ENCODE measurements at places on chromosomes 3 and 15.

GRCh38 chr3:186359078-186359477, 3.0 kb downstream of the DGKG start:
- no peak for ATAC-seq

DNA sequence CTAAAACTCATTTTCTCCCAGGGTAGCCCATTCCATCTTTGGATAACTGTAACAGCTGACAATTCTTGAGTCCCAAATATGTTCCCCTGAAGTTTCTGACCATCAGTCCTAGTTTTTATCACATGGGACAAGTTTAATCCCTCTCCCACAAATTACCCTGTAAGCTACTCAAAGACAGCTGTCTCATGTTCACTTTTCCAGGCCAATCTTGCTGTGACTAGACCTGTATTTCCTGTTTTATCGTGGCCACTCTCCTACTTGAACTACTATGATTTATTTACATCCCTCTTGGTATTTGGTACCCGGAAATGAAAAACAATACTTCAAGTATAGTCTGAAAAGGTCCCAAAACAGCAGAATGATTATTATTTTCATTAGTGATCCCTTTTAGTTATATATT, 95.1 kb upstream of the MEX3B start:
- no peak for ATAC-seq

GRCh38 chr3:32391643-32392535, at the start of gene CMTM7:
TSS of gene CMTM7 (plus strand) at chr3:32391853. CDS start at chr3:32391907, 54 bp downstream.
- ATAC-seq: peak; percentile 78

- no peak for ATAC-seq
Observed at GRCh38 chr3:105402287-105402801, 35.6 kb downstream of the ALCAM start.

- no peak for ATAC-seq
Observed at GRCh38 chr3:185534511-185534910, 17.9 kb downstream of the LIPH start.

DNA sequence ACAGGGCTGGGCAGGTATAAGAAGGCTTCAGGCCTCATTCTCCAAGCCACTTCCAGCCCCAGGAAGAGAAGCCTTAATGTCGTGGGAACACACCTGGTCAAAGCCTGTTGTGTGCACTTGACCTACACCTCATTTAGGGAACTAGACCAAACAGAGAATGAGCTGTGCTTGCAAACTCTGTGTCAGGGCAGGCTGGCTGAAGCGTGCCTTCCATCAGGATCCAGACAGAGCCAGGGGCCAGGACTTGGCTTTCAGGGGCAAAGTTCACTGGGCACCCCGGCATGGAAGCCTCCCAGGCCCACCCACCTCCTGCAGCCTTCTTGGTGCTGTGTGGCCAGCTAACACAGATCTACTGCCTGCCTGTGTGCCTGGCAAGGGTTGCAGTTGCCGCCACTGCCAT, 11.5 kb downstream of the RBPMS2 start:
- peak; percentile 64 for ATAC-seq

- ATAC-seq: no peak
Observed at GRCh38 chr15:70054884-70055387, 42.8 kb downstream of the TLE3 start.

- no peak for ATAC-seq
Observed at GRCh38 chr3:139346771-139347170, 3.0 kb downstream of the MRPS22 start.

GRCh38 chr3:16871915-16872842, 12.6 kb upstream of the PLCL2 start:
- no peak for ATAC-seq

DNA sequence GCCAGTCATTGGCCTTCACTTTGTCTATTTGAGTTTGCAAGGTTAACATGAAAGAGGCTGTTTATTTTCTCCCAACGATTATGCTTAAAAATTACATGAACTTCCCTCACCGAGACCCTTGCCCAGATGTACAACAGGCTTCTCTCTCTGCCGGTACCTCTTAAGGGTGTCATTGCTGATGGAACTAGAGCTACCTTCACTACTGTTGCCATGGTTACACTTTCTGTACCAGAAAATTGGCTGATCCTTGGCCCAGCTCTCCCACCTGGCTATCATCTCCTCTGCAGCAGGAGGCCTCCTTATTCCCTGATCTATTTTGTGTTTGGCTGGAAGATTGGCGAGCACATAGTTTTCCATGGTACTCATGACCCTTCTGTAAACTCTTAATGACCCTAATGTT, 24.0 kb upstream of the LIPC start:
- ATAC-seq: no peak

DNA sequence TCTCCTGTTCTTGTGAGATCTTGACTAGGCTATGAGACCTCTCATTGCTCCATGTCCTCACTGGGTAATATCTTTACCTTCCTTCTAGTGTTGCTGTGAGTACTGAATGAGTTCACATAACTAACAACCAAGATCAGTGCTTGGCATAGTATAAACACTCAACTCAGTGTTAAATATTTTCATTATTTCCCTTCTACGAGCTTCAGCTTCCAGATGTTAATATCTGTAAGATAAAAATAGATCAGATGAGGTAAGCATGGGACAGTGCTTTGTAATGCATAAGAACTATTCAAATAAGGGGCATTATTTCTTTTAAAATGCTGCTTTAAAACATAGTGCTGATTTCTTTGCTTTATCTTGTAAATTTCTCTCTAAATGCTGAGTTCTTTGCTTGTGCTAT, 130.8 kb downstream of the DIPK2A start:
- no peak for ATAC-seq

DNA sequence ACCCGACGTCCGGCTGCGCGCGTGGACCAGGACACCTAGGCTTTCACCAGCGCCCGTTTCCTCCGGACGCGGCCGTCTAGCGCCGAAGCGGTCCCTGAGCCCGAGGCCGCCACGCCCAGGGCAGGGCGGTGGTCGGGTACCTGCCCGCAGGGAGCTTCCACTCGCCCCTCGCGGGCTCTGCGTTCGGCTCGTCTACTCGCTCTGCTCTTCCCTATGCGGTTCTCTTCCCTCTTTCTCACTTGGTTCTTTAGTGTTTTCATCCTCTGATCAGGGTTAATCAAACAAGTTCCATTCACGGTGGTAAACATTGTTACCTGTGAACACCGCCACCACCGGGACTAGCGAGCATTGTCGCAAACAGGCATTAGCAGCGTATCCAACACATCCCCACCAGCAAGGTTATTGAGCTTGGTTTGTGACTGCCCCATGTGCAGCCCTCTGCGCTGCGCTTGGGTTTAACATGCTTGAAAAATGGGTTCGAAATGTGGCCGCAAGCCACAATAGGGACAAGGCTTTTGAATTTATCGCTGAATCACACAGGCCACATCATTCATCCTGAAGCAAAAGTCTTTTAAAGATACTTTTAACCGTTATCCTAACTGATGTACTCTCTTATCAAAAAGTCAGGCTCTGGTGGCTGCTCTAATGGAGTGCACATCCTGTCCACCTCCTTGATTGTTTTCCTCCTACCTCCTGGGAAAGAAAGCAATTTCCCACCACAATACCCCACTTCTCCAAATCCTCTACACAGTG, 843 bp upstream of the CD47 start:
- ATAC-seq: no peak

- no peak for ATAC-seq
Observed at GRCh38 chr3:107822308-107822707, 268.5 kb downstream of the CD47 start.

- ATAC-seq: no peak
Observed at GRCh38 chr3:142943870-142944269, 19.6 kb downstream of the PAQR9 start.

DNA sequence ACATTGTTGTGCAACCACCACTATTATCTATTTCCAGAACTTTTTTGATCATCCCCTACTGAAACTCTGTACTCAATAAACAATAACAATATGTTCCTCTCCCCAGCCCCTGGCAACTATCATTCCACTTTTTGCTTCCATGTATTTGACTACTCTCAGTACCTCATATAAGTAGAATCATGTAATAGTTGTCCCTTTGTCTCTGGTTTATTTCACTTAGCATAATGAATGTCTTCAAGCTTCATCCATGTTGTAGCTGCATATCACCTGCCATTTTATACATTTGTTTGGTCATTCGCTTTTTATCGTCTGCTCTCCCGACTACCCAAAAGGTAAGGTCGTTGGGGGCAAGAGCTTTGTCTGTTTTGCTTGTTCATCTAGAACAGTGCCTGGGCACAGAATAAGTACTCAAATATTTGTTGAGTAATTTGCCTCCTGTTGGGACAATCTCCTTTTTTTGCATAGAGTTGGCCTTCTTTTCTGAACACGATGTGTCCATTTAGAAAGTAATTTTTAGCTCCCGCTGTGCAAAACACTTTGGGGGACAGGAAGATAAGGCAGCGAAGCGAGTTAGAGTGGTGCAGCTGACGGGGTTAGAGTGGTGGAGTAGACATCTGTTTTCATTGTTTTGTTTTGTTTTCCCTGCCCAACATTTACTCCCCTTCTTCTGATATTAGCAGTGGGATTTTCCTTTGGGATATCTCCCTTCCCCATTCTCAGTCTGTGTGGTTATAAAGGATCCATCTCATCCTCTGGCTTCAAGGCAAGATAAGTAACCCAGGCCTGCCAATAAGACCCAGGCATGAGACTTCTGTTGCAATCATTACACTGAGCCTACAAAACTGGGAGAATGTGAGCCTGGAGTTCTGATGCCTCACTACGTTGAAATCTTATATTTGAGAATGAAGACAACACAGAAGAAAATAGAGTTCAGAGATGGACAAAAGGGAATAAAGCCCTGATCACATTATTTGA, 83.4 kb upstream of the RNU6-1 start:
- ATAC-seq: no peak

GRCh38 chr3:150370122-150370602, 37.9 kb upstream of the TSC22D2 start:
- no peak for ATAC-seq

DNA sequence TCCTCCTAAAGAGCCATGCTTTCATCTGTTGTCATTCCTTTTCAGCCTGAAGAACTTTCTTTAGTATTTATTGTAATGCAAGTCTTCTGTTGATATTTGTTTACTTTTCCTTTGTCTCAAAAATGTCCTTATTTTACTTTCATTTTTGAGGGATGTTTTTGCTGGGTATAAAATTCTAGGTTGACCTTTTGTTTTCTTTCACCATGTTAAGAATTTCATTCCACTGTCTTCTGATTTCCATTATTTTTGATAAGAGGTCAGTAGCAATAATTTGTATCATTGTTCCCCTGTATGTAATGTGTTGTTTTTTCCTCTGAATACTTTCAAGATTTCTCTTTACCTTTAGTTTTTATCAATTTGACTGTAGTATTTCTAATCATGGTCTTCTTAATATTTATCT, 91.1 kb downstream of the RSRC1 start:
- no peak for ATAC-seq

- no peak for ATAC-seq
Observed at GRCh38 chr15:68701886-68702285, 118.8 kb downstream of the ANP32A start.

GRCh38 chr3:17972476-17972875, 230.0 kb upstream of the TBC1D5 start:
- ATAC-seq: no peak

GRCh38 chr3:149397528-149397927, 20.1 kb upstream of the TM4SF1 start:
- ATAC-seq: no peak

- no peak for ATAC-seq
Observed at GRCh38 chr15:81789403-81789802, 256.4 kb downstream of the MEX3B start.

All from stimulated activated memory B cell treated with anti-CD40 and anti-IgM and Interleukin-4, amounts not matched to agents 10 μg/mL and 1 μg/mL and 100 μg/mL, for 72 hours (primary cell).